Kasumi-1 (cell line): ENCODE measurements at places on chromosomes 4 and X.

- no peak for DNase-seq
These were observed 268.7 kb downstream of the MAPK10 start for GRCh38 chr4:86091201-86091600.

DNA sequence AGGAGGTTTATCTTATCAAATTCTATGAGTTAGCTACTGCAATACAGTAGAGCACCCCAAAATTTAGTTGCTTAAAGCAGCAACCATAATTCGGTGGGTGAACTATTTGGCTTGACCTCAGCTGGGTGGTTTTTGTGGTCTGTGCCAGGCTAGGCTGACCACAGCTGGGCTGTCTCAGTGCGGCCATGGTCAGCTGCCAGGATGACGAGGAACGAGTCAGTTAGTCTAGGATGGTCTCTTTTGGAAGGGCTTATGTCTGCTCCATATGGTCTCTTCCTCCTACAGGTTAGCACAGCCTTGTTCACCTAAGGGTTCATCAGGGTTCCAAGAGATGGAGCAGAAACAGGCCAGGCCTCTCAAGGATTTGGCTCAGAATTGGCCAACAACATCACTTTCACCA, 210.4 kb downstream of the PALLD start:
- no peak for DNase-seq

GRCh38 chr4:13182133-13182532, 302.0 kb downstream of the RAB28 start:
- DNase-seq: no peak

DNA sequence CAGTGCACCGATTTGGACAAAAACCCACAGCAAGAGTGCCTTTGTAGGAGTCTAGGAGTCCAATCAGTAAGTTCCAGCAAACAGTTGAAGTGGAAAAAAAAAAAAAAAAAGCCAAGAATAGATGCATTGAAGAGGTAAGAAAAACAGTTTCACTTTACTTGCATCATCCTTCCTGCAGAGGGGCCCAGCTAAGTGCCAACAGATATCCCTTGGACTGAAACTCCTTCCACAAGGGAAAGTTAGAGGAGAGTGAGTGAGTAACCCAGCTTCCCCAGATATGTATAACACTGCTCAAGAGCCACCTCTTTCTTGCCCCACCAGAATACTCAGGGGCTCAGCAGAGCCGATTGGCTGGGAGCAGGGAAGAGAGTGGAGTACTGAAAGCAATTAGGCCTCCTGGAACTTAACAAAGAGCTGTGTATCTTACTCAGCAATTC, 617.7 kb upstream of the SMIM31 start:
- DNase-seq: no peak

GRCh38 chr4:134345244-134345643, 143.7 kb upstream of the PABPC4L start:
- DNase-seq: no peak

- DNase-seq: no peak
These were observed 15.3 kb downstream of the TMEM271 start for GRCh38 chr4:560731-561291.
